ENCODE measurements at places on chromosomes 4 and X.

DNA sequence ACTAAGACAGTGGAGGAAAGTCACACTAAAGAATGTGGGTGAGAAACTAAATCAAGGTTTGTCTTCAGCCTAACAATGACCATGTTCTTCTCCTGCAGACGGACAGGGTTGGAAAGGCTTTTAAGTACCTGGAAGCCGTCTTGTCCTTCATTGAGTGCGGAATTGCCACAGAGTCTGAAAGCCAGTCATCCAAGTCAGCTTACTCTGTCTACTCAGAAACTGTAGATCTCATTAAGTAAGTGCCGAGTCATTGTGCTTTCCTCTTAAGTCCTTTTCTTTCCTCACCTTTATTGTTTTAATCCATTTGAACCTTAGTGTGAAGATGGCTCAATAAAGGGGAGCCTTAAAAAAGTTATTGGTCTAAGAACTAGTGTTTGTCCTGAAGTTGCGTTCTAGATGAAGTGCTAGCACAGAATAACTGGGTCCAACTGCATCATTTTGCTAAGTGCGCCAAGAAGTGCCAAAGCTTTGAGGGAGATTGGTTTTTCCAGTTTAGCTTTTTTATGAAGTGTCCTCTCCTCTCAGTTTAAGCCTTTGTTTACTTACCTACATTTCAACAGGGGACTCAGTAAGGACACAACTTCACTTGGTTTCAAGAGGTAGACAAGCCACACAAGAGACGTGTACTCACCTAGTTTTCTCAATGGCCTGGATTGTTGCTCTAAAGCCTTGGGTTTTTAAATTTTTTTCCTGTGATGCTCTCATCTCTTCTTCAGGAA, 89.3 kb downstream of the KLHL8 start:
- DNase-seq, result no peak

GRCh38 chr4:73762409-73762808, 22.0 kb downstream of the CXCL8 start:
- no peak for DNase-seq

DNA sequence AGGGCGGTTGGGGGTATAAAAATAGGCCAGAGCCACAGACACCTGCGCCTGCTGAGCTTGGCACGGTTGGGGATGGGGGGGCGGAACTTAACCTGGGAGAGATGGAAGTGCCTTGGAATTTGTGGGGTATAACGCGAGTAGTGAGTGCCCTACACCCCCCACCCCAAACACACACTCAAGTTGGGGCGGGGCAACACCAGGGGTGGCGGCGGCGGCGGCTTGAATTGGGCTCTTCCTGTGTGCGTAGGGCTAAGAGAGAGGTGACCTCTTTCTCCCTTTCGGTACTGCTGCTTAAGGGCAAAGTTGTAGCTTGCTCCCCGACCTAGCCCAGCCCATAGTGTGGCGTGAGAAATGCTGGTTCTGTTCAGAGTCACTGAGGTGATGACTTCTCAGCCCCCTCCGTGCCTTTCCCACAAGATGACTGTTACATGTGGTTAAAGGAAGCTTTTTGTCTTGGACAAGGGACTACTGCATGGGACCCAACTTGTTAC, 839 bp downstream of the STK26 start:
- no peak for DNase-seq

DNA sequence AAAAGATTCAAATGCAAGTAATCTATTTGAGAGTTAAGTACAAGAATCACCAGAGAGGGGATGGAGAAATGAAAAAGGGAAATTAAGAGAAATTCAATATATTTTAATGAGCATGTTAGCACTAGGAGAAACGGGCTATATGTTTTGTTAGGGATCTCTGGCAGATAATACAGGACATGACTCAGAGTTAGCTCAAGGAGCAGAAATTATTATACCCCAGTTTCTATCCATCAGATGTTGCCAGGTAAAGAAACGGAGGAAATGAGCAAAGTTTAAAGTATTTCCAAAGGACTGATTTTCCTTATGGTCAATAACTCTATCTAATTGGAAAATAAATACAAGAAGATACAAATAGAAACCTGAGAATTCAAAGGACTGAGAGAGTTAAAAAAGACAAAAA, 867.6 kb downstream of the TRAM1L1 start:
- no peak for DNase-seq

DNA sequence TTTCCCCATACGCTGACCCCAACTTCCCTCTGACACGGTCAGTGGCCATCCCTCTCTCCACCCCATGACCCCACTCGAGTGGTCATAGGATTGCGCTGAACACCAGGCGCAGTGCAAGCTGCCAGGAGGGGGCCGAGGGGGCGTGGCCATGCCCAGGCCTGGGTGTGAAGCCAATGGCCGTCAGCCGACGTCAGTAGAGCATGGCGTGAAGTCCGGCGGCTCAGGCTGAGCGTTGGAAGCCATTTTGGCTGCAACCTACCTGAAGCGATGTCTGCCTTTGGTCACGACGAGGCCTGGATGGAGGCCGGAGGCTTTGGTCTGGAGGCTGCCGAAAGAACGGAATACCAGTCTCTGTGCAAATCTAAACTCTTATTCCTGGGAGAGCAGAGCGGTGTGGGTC, at the start of gene RAB41:
Gene RAB41, plus strand, starts transcription at position 222 of the 400 bp plus-strand sequence. Its CDS starts 46 bp downstream, at position 268.
- no peak for DNase-seq

- DNase-seq, result no peak
Measured at GRCh38 chrX:23887451-23887850, 20.3 kb downstream of the APOO start.

GRCh38 chrX:130952266-130953043, 49.4 kb upstream of the ENOX2 start:
- no peak for DNase-seq

DNA sequence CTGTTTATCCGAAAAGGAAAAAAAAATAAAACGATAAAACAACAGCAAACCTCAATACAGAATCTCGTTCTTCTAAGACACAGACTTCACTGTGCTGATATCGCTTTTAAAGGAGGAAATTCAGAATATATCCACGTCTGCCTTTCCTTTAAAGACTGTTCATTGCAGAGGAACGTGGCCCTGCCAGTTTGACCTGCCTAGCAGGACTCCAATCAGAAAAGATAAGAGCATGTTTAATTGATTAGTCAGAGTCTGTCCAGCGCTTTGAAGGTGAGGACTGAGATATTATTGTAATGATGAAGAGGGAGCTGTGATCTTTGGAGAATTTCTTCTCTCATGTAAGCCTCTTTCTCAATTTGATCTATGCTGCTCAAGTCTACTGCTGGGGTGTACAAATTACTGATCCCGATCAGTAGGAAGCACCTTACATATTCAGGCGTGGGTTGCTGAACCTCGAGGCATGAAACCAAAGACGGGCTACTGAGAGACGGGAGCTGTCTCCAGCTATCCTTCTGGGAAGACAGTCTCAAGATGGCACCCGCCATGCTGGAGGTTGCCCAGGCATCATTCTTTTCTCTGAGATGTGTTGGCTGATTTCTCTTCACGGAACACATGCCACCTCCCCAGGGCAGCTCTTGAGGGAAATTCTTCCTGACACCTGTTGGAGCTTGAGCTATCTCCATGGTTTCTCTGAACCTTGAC, 146.1 kb downstream of the SHOX start:
- DNase-seq, result no peak

DNA sequence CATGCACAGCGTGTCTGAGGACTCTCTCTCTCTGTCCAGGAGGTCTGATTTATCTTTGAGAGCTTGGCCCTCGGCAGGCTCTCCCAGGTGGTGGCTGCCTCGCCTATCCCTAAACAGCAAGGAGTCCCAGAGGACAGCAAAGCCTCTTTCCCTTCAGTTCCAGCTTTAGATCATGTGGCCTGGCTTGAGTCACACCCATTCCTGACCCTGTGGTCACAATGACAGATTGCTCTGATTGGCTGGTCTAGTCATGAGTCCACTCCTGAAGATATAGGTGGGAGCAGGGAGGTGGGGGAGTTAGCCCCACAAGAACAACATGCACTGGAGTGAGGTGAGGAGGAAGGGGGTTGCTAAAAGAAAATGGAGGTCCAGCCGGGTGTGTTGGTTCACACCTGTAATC, 12.1 kb upstream of the PORCN start:
- DNase-seq, result peak; percentile 15

DNA sequence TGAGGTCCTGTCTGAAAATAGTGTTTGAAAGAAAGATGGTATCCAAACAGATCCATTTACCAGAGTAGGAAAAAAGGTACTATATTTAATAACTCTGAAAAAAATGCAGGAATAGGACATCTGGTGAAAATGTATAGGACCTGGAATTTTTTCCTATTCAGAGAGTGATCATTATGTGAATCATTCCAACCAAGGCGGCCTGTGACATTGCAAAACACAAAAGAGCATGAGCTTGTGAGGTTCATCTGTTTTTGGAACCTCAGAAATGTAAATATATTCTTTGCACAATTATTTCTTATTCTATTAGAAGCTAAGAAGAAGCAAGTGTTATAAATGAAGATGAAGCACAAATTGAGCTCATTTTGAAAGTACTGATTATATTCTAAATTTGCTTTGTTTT, 2.0 kb downstream of the C4orf51 start:
- peak; percentile 4 for DNase-seq

GRCh38 chr4:110869114-110869513, 246.2 kb upstream of the PITX2 start:
- DNase-seq, result peak; percentile 78

DNA sequence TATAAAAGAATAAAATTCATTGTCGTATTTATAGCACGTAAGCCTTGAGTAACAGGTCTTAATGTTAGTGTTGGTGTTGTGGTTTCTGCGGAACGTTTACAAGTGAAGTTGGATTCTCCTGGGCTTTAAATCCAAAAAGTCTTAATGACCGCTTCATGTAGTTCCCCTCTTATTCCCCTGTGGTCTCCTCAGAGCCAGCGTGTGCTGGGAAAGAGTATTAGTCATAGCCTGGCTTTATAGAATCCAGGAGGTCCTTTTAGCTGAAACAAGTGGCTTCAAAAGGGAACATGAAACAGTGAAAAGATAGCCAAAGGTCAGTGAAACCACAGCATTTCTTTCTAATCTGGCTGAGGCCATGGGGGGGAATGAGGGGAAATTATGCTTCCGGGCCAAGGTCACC, 79.1 kb downstream of the CLCN4 start:
- DNase-seq, result peak; percentile 53

DNA sequence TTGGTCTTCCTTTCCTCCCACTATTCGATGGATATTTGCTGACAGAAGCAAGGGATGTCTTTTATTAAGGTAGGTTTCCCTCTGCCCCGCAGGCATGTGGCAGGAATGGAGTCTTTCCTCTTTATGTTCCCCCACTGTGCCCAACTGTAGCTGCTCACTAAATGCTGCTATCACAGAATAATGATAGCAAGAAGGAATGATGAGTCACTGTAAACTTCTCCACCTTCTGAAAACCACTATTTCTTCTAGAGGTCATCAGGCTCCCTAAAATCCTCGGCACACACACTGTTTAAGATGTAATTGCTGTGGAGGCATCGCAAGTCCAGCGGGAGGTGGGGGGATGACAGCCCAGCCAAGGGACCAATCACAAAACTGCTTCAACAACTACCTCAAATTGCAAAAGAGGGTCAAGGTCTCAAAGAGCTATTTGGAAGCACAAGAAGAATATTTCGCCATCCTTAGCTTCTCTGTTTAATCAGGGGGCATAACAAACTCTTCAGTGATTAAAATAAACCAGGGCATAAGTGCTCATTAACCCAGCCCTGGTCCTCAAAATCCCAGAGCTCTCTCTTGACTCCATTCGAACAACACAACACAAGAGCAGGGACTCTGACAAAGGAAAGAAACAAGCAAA, 13.9 kb downstream of the QDPR start:
- DNase-seq, result no peak

GRCh38 chr4:159284113-159284512, 181.2 kb downstream of the RAPGEF2 start:
- DNase-seq, result peak; percentile 31

- peak; percentile 0 for DNase-seq
Measured at GRCh38 chrX:18291006-18291545, 63.4 kb downstream of the SCML2 start.

DNA sequence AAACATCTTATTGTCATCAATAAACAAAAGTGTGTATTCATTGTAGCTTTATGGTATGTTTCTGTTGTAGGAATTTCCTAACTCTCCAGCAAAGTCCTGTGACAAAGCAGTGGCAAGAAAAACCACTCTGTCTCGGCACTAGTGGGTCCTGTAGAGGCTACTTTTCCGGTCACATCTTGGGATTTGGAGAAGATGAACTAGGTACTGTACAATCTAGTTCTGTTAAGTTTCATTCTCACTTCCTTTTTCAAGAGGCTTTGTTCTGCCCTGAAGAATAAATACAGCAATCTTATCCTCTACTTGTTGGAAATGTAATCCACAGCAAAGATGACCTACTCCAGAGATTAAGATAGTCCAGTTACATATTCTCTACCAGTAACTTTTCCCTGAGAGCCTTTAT, 69.3 kb downstream of the HHIP start:
- no peak for DNase-seq

GRCh38 chr4:7160439-7160838, 31.9 kb upstream of the SORCS2 start:
- DNase-seq, result no peak

GRCh38 chrX:150058728-150059127, 120.4 kb upstream of the EOLA2 start:
- no peak for DNase-seq

GRCh38 chr4:39472396-39472795, 13.5 kb downstream of the LIAS start:
- DNase-seq, result no peak

- no peak for DNase-seq
Measured at GRCh38 chr4:40276546-40276945, 58.6 kb upstream of the CHRNA9 start.

- no peak for DNase-seq
Measured at GRCh38 chrX:38770152-38770551, 31.1 kb upstream of the MID1IP1 start.

- peak; percentile 51 for DNase-seq
Measured at GRCh38 chrX:29662101-29662500, 553.3 kb upstream of the MAGEB2 start.

DNA sequence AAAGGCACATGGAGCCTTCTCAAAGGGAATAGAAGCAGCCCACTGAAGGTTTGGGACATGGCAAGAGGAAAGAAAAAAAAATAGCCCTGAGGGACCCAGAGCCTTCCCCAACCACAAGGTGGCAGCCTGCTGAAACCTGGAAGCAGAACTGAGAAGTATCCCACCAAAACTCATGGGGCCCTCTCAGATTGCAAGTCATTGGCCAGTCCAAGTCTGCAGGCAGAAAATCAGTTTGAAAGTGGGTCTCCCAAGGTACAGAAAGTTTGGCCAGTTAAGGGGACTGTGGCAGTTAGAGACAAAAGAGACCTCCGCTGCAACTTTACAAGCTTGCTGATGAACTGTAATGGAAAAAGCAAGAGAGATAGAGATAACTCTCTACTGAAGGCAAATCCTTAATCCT, 155.8 kb downstream of the ANTXR2 start:
- DNase-seq, result peak; percentile 64

GRCh38 chr4:23036921-23037495, 344.3 kb downstream of the GBA3 start:
- DNase-seq, result no peak

DNA sequence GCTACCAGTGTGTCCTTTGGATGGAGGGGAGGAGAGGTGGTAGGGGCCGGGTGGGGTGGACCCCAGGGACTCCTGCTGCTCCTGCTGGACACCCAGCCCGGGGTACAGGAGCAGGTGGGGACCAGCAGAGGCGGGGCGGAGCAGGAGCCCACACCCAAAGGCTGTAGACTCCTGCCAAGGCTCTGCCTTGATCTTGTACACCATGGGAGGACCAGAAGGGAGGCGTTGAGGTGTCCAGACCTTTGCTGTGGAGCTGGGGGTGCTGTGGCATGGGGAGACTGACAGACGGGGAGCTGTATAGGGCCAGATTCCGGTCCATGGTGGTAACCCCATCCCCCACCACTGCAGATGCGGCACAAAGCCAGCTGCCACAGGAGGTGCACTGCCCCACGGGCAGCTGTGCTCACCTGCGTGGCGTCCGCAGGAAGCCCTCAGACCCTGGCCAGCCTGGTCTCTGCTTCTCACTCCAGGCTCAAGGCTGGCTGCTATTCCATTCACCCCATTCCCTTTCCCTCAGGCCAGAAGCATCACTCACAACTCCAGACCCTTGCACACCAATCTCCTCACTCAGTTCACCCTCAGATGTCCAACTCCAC, 5.0 kb upstream of the SLC26A1 start:
- DNase-seq, result no peak

Data from EL (cell line).